ENCODE measurements at places on chromosomes 7 and 10. TPM values are rescaled to one million over a fixed set of nuclear protein-coding genes. Genes with fewer than 3 reads are reported as not detected.

Gene SLC26A3
- total RNA-seq: not detected

Gene BTBD16
- not detected for total RNA-seq

Gene CHST15
- total RNA-seq: 0.18 TPM

Gene FAM3C
- 51.2 TPM for total RNA-seq

Gene MSANTD7
- 30.4 TPM for total RNA-seq

Gene TFR2
- total RNA-seq: 14.6 TPM

Gene RAPGEF5
- 0.50 TPM for total RNA-seq

Gene OR6B1
- total RNA-seq: not detected

Gene WIPF3
- total RNA-seq: not detected

Gene CLCN1
- 0.11 TPM for total RNA-seq

Measured in CD8-positive, alpha-beta memory T cell (primary cell).